ENCODE measurements at places on chromosomes 11 and 22.

- DNase-seq = no peak
These were observed 468 bp downstream of the DDIAS start for GRCh38 chr11:82901922-82902485.

- no peak for DNase-seq
These were observed 68.3 kb downstream of the NFAM1 start for GRCh38 chr22:42363892-42364291.

DNA sequence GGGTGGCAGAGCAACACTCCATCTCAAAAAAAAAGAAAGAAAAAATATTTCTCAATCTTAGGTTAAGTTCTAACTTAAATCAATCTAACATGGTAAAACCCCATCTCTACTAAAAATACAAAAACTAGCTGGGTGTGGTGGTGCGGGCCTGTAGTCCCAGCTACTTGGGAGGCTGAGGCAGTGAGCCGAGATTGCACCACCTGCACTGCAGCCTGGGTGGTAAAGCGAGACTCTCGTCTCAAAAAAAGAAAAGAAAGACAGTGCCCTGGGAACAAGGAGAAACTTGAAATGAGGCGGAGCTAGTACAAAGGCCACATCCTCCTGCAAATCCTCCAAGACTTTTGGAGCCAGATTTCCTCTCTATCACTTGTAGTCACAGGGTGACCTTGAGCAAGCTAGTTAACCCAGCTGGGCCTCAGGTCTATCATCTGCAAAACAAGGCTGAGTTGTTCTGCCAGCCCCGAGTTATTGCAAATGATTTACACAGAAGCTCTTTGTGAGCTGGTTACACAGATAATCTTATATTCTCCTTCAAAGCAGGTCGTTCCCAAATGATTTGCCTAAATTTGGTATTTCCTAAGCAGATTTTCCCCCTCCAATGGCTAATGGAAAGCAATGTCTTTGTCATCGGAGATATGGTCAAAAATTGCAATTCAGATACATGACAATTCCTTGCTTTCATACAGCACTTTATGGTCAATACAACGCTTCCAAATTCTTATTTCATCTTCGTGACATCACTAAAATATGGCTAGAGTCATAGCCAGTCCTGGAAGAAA, 1.9 kb downstream of the ANKRD54 start:
- no peak for DNase-seq

DNA sequence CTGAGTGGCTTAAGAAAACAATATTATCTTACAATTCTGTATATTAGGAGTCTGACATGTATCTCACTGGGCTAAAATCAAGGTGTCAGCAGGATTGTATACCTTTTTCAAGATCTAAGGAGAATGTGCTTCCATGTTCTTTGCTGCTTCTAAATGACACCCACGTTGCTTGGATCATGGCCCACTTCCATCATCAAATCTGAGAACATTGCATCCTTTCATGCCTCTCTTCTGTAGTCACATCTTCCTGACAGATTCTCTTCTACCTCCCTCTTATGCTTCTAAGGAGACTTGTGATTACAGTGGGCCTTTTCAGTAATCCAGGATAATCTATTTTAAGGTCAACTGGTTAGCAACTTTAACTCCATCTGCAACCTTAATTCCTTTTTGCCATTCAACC, 499.4 kb downstream of the FAM181B start:
- no peak for DNase-seq

GRCh38 chr22:32446321-32446720, 17.9 kb downstream of the BPIFC start:
- DNase-seq = no peak

GRCh38 chr11:68948496-68948895, 32.3 kb downstream of the MRGPRD start:
- DNase-seq = no peak

- DNase-seq = no peak
These were observed at the start of gene GAL3ST1 for GRCh38 chr22:30574095-30574981. GAL3ST1 (minus strand) TSS chr22:30574665; CDS start chr22:30557392, 17,273 bp downstream.

DNA sequence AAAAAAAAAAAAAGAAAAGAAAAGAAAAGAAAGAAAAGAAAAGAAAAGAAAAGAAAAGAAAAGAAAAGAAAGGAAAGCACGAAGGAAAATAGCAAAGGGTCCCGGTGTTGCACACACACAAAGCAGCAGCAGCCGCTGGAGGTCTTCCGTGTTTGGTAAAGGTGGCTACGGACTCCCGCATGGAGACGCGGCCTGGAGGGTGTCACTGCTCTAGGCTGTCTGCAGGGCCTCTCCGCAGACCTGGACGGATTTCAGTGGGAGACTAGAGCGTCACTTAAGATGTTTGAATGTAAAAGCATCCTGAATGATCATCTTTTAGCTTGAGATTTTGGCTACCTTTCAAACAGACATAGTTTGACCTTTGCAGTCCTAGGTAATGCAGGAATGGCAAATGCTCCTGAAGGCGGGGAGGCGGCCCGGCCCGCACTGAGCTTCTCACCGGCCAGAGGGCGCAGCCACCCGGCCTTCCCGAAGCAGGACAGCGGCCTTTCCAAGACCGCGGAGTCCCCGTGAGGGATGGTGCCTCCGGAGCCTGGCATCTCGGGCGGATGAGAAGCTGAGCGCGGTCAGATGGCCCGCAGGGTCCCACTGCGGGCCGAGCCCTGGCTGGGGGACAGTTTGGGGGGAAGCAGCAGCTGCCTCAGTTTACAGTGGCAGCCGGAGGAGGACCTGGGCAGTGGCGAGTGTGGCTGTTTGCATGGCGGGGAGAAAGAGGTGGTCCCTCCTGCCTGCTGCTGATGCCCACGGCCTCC, 18.5 kb downstream of the KRTAP5-5 start:
- no peak for DNase-seq

- DNase-seq = peak; percentile 61
These were observed at the start of gene ARHGEF12 for GRCh38 chr11:120335908-120336640. ARHGEF12 (plus strand) TSS chr11:120336413; CDS start chr11:120337244, 831 bp downstream.

GRCh38 chr22:46806794-46807193, 44.3 kb downstream of the TBC1D22A start:
- no peak for DNase-seq

GRCh38 chr11:17418444-17419081, 30.1 kb upstream of the KCNJ11 start:
- no peak for DNase-seq

- DNase-seq = peak; percentile 40
These were observed 25.7 kb upstream of the HMGXB4 start for GRCh38 chr22:35231585-35232084.

DNA sequence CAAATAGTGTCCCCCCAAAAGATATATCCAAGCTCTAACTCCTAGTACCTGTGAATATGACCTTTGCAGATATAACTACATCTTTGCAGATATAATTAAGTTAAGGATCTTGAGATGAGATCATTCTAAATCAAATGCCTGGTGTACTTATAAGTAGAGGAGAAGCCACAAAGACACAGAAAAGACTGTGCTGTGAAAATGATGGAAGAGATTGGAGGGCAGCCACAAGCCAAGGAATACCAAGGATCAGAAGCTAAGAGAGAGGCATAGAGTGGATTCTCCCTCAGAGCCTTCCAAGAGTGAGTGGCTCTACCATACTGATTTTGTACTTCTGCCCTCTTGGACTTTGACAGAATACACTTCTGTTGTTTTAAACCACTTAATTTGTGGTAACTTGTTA, 7.5 kb upstream of the CAVIN3 start:
- no peak for DNase-seq

GRCh38 chr22:23519442-23520157, 60.5 kb downstream of the IGLL1 start:
- DNase-seq = no peak

- no peak for DNase-seq
These were observed 826.5 kb downstream of the KCNA4 start for GRCh38 chr11:29190313-29190712.

DNA sequence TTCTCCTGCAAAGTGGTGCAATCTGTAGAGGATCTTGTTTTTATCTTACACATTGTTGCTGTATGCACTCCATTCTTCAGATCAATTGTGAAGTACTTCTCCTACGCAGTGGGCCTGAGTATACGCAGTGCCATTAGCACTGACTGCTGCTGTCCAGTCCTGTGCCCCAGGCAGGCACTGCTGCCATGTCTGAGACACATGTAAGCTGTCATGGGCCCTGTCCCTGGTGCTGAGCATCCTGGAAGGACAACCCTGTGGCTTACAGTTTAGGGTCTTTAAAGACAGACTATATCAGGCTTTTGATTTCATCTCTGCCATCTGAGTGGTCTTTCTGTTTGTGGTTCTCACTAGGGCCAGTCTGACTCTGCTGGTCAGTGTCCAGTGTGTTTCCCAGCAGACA, 44.8 kb upstream of the PTPN5 start:
- DNase-seq = no peak

DNA sequence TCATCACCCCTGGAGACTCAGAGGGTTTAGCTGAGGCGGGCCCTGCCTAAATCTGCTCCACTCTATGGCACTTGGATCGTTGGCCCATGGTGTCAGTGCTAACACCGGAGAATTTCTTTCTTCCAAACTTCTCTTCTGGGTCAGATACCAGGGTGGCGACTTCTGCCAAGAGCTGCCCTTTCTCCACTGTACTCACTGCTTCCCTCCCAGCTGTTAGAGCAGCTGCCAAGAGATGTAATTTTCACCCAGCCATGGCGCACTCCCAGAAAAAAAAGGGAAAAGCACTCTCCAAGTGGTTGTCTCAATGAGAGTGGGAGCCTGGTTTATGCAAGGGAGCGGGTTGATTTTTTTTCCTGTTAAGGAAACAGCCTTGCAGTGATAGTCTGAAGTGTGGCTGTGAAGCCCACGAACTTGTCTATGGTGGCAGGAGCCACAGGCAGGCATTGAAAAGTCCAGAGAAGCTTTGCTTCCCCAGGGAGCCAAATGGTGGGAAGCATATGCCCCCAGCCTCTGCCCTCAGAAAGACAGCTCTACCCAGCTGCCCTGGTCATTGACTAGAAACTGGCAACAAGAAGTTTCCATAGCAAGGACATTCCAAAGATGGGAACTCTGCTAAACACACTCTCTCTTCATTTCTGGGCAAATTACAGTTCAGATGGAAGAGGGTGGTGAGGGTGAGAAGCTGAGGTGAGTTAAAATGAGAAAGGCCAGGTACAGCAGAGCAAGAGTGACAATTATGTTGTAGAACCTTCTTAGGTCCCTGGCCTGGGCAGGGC, 10.7 kb downstream of the PCSK7 start:
- DNase-seq = no peak

DNA sequence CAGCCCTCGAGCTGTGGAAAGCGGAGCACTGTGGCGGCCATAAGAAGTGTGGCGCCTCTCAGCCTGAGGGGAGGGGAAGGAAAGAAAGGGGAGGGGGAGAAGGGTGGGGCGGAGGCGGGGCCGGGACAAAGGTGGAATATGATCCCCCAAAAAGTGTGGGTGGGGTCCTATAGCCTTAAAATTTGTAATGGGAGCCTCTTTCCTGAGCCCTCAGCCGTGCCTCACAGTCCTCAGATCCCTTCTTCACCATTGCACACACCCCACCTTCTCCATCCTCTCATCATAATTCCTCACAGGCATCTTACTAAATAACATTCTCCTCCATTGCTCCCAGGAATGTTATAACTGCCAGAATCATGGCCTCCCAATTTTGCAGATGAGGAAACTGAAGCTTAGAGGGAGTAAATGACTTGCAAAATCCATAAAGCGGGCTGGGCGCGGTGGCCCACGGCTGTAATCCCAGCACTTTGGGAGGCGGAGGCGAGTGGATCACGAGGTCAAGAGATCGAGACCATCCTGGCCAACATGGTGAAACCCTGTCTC, 600 bp upstream of the RAB6A start:
- DNase-seq = no peak

DNA sequence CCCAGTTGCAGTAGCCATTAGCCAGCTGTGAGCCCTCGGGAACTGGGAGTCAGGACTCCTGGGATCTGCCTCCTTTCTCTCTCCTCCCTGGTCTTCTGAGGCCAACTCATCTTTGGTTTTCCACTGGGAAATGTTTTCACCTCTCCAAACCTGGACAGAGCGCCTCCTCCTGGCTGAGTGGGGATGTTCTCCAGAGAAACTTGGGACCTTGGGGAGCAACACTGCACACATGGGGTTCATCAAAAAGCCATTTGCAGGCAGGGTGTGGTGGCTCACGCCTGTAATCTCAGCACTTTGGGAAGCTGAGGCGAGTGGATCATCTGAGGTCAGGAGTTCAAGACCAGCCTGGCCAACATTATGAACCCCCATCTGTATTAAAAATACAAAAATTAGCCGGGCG, 145.4 kb downstream of the NECTIN1 start:
- no peak for DNase-seq

- DNase-seq = no peak
These were observed 12.8 kb downstream of the MAPK8IP2 start for GRCh38 chr22:50613291-50613981.

- no peak for DNase-seq
These were observed 405.7 kb downstream of the AASDHPPT start for GRCh38 chr11:106482917-106483785.

DNA sequence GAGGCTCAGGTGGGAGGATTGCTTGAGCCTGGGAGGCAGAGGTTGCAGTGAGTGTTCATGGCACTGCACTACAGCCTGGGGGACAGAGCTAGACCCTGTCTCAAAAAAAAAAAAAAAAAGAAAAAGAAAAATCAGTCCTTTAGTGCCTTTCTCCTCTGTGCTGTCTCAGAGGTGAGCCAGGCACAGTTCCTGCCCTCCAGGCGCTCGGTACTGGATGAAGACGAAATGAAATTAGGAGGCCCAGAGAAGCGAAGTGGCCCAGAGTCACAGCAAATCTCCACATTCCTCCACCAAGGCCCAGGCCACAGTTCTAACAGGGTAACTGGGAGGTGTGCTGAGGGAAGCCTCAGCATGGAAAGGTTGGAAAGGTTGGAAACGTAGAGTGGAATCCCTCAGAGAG, 4.9 kb downstream of the PLEKHB1 start:
- DNase-seq = no peak

DNA sequence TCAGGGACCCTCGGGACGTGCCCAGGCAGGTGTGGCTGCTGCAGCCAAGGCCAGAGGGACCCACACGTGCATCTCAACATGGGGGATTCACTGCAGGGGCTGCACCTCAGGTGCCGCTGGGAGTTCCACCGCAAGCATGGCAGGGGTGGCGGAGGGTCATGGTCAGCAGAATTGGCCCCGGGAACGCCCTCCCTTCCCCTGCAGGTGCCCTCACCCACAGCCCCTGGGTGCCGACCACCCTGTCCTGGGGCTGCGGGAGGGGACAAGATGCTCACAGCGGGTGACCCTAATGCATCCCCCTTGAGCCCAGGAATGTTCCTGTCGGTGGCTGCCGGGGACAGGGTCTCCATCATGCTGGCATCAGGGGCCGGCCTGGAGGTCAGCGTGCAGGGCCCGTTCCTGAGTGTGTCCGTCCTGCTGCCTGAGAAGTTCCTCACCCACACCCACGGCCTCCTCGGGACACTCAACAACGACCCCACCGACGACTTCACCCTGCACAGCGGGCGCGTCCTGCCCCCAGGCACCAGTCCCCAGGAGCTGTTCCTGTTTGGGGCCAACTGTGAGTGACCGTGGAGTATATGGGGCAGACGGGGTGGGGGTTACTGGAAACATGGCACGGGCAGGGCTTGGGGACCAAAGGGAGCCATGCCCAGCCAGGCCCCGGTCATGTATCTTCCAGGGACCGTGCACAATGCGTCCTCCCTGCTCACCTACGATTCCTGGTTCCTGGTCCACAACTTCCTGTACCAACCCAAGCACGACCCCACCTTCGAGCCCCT, 5.8 kb downstream of the SUSD2 start:
- DNase-seq = no peak
